ENCODE measurements at places on chromosomes 13 and 19.

GRCh38 chr13:48006396-48006795 lies 5.3 kb upstream of the SUCLA2 start:
- DNase-seq = peak; percentile 39

DNA sequence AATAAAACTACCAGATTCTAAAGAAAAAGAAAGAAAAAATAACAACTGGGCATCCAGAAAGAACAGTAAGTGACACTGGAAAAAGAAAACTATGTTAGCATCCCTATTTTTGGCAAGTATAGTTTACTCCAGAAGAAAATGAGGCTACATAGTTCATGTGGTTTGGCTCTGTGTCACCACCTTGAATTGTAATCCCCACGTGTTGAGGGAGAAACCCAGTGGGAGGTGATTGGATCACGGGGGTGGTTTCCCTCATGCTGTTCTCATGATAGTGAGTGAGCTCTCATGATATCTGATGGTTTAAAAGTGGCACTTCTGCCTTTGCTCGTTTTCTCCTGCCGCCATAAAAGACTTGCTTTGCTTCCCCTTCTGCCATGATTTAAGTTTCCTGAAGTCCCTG lies 76.9 kb downstream of the ITGBL1 start:
- DNase-seq = peak; percentile 77

DNA sequence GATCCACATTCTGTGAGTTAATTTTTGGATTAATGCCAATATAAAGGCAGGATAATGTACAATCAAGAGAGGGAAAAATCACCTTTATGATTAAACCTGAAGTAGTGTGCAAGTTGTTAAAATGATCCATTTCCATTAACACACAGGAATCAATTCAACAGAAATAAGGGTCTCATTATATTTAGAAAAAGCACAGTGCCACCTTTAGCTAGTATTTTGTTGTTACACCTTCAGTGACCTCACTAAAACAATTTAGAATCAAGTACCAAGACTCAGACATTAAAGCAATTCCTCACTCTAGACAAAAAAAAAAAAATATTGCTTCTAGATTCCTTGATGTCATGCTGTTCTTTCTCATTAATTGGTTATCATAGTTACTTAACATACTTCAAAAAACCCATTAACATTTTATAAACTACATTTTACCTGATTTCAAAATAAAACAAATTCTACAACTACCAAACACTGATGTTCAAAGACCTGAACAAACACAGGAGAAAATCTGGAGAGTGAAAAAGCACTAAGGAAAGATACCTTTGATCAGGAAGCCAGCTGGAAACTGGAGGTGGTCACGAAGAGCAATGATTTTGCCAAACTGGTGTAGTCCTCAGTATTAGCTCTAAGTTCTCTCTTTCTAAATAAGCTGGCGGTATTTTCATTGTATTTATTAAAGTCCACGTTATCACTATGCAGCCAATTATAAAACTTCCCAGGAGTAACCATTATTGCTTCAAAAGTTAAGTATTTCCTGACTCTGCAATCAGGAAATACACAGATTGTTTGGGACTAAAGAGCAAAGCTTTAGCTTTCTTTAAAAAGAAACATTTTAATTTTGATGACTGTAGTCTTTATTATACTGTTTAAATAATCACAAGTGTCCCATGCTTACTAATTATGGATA lies 115.3 kb downstream of the TBC1D4 start:
- no peak for DNase-seq

DNA sequence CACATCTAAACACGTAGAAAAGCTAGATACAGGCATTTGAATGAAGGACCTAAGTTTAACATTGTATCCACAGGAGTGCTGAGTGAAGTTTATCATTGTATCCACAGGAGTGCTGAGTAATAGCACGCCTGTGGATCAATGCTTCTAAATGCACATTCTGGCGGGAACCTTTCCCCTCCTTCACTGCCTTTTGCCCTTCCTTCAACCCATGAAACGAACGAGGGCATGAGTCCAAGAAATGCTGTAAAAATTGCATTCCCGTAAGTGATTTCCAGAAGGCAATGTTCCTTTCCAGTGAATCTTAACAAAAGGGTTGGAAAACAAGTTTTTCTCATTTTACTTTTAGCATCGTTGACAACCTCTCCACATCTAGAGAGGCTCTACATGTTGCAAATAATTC lies 88.1 kb downstream of the ZDHHC20 start:
- no peak for DNase-seq

DNA sequence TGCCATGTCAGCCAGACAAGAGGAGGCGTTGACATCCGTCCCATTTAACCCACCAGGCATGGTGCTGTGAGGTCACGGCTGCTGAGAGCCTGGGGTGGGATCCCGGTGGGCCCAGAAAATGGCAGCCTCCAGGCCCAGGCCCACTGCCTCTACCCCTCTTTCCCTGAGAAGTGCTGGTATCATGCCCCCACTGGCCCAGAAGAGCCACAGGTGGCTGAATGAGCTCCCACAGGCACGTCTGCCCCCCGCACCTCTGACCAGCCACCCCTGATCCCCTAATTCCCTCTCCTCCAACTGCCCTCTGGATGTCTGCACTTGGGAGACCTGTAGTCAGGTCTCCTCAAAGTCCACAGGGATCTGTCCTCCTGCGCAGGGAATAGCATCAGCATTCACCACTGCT lies 37.3 kb upstream of the KCTD15 start:
- DNase-seq = no peak

- DNase-seq = peak; percentile 33
Measured at GRCh38 chr13:95137096-95137495, 164.2 kb downstream of the ABCC4 start.

DNA sequence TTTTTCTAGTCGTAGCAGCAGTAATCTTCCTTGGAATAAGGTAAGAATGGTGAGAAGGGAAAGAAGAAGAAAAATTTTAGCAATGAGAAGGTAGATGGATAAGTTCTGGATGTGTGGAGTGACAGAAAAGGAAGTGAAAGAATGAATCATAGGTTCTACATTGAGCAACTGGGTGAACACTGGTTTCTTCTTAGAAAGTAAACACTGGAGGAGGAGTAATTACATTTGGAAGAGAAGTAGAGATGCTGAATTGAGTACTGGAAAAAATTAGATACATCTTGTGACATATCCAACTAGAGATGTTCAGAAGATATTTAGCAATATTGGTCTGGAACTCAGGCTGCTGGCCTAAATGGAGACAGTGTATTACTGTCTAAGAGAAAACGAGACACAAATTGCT lies 148.5 kb downstream of the GPC5 start:
- DNase-seq = no peak

DNA sequence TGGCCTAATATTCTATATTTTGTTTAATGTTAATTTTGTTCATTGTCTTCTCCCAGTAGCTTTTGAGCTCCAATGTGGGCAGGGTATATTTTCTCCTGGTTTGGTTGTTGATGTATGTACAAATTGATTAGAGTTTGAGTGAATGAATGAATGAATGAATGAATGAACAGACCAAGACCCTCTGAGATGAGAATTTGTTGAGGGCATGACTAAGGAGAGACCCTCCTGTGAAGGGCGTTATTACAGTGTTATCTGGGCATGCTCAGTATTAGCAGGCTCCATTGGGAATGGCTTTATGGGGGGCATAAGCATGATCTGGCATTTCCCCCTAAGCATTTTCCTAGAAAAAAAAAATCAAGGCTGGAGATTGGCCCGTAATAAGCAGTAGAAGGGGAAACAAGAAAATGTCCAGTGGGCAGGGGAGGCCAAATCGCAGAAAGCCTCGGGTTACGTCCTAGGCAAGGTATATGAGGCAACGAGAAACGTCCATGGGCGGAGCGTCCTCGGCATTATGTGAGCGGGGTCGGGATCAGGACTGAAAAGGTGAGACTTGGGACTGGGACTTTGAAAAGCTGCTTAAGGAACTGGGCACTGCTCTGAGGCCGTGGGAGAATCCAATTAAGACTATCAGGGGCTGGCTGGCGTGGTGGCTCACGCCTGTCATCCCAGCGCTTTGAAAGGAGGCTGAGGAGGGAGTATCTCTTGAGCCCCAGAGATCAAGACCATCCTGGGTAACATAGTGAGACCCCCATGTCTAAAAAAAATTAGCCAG lies 904 bp upstream of the ARHGAP33 start:
- DNase-seq = no peak

DNA sequence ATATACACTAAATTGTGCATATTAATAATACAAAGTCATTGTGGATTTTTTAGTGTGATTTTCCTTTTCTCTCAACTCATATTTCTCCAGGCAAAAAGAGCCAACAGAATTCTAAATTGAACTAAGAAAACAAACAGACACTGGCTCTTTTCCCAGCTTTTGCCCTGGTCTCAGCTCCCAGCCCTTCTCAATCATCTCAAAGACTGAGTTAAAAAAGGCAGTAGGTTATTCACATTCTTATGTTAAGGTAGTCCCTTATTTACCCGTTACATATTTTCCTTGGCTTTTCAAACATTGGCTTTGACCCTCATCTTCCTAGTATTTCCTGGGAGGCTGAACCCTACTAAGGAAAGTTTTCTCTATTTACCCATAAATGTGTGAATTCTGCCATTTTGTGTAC lies 753.6 kb downstream of the LIG4 start:
- DNase-seq = no peak

DNA sequence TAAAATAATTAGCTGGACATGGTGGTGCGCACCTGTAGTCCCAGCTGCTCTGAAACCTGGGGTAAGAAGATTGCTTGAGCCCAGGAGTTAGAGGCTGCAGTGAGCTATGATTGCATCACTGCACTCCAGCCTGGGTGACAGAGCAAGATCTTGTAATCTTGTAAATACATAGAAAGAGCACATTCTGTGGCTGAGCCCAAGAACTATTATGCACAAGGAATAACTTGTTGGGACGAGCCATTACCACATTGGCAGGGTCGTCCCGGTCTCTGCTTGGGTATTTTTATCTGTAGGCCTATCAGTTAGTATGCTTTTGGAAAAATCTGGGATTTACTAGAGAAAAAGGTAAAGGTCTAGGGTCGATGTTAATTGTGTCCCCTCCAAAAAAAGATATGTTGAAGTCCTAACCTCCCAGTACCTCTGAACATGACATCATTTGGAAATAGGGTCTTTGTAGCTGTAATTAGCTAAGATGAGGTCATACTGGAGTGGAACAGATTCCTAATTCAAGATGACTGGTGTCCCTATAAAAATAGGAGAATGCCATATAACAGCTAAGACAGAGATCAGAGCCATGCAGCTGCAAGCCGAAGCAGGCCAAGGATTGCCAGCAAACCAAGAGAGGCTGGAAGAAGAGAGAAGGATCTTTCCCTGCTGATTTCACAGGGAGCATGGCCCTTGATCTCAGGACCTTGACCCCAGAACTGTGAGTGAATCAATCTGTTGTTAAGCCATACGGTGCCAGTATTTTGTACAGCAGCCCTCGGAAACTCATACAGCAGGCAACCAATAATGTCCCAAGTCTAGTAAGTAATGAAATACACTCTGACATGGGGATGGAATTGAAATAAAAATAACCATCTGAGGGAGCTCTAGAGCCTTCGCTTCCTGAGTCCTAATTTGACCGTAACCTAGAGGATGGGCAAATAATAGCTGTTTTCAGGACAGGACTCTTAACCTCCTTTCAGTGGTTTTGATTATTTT lies 77.0 kb downstream of the TM9SF2 start:
- DNase-seq = peak; percentile 36

GRCh38 chr19:3599776-3600187 lies 6.9 kb downstream of the TBXA2R start:
- no peak for DNase-seq

GRCh38 chr13:87941226-87941625 lies 270.1 kb downstream of the SLITRK5 start:
- DNase-seq = no peak

DNA sequence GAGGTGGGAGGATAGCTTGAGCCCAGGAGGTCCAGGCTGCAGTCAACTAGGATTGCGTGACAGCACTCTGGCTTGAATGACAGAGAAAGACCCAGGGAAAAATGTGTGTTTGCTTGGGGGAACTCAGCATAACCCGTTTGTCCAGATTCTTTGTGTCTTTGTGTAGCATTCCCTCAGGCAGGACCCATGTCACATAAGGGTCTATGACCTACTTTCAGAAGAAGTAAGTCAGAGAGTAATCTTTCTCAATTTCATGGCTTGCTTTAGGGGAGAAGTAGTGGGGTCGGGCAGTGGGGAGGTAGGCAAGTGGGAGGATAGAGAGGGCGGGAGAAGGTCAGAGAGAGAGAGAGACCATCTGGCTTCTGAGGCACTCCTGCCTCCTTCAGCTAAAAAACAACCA lies 11.9 kb upstream of the PSPC1 start:
- DNase-seq = no peak

GRCh38 chr19:49589502-49589905 lies 1.5 kb upstream of the PRR12 start:
- DNase-seq = no peak

DNA sequence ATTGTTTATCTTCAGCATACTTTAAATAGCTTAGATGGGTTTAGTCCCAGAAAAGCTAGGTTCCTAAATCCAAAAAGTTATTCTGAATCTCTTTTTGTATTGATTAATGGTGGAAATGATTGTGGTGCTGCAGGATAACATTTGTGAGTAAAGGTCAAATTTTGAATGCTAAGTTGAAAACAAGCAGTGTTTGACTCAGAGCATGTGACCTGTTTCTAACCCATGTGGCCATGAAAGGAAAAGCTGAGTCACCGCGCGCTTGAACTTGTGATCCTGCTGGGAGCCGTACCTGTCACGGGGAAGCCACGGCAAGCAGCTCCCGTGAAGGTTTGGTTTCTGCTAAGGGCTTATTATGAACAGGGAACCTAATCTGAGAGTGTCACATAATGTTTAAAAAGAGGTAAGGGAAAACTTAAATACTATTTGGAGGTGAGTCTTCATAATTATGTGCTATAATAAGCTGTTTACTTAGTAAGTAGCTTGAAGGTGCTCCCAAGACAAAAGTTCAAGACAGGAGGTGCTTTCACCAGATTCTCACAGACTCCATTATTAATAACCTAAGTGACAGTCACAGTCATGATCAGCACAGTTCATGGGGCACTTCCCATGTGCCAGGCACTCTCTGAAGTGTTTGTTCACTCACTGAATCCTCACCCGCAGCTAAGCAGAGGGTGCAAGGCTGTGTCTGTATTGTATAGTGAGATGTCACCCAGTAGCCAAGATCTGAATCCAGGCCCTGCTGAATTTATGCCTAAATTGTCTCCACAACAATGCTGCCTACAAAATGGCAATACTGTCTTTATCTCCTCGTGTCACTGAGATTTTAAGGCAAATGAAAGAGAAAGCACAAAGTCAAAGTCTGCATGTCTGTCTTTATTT lies 286.5 kb downstream of the MYO16 start:
- DNase-seq = peak; percentile 98

- DNase-seq = no peak
Measured at GRCh38 chr19:56933014-56933705, 92.6 kb upstream of the PEG3 start.

Measured in HCEC 1CT (cell line).